ENCODE measurements at places on chromosomes 3 and 15.

GRCh38 chr3:149339931-149340309 lies 6.5 kb upstream of the TM4SF18 start:
- peak; percentile 94 for DNase-seq

GRCh38 chr15:55766676-55767075 lies 23.7 kb upstream of the PRTG start:
- DNase-seq, result no peak

GRCh38 chr15:77753281-77753873 lies 120.7 kb upstream of the LINGO1 start:
- peak; percentile 25 for DNase-seq

DNA sequence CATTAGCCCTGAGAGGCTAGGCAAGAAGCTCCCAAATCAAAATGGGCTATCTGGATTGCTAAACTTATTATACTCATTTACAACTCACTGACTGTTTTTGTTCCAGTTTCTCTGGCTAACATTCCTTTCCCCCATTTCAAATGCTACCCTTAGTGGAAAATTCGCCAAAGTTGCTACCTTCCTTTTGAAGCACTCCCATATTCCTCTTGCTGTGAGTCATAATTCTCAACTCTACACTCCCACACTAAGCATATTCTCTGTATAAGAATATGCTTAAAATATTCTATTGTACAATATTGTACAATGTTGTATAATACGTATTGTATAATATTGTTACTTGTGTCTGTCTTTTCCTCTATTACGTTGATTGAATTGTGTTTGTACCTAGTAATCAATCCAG lies 398.6 kb downstream of the PYDC2 start:
- no peak for DNase-seq

DNA sequence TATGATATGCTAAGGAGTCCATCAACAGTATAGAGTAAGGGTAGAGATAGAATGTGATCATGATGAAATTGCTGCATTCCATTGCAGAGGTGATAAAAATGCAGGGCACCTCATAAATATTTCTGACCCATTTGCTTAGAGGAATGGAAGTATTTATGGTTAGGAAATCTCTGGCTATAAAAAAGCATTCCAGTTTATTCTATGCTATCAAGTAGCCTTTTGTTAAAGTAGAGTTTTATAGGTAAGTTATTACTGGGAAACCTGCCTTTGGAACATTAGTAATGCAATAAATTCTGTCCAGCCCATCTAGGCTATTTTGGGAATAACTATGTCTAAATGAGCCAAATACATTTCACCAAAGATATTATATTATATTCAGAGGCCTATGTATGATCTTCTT lies 19.8 kb upstream of the STRIT1 start:
- no peak for DNase-seq

DNA sequence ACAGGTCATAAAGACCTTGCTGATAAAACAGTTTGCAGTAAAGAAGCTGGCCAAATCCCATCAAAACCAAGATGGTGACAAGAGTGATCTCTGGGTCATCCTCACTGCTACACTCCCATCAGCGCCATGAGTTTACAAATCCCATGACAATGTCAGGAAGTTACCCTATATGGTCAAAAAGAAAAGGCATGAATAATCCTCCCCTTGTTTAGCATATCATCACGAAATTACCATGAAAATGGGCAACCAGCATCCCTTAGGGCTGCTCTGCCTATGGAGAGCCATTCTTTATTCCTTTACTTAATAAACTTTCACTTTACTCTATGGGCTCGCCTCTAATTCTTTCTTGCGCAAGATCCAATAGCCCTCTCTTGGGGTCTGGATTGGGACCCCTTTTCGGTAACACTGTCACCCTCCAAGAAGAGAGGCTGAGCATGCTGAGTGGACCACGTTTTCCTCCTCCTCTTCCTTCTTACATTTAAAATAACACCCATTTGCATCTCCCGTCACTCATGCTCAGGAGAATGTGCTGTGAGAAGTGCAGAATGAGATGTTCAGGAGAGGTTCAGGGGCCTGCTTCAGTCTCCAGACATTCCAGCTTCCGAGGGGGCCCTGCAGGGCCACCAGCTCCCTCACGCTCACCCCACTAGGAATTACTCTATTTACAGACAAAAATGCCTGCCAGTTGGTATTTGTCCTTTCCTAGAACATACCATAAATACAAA lies 47.3 kb downstream of the NSMCE3 start:
- DNase-seq, result no peak

GRCh38 chr3:53645754-53646153 lies 151.3 kb downstream of the CACNA1D start:
- no peak for DNase-seq

DNA sequence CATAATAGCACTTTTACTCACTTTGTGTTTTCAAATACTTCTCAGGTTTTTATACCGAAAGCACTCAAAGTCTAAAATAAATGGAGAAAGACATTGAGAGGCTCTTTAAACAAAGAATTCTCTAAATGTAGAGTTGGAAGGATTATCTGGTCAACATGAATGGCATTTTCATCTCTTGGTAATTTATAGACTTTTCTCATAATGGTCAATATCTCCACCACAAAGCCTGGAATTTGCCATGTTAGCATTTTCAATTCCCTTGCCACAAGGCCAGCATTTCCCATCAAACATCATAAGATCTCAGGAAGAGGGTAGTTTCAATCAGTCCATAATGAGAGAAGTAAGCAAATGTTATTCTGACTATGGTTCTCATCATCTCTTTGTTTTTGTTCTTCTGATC lies 293.0 kb downstream of the CADM2 start:
- DNase-seq, result no peak

GRCh38 chr3:53836084-53836872 lies 9.9 kb downstream of the CHDH start:
- DNase-seq, result no peak

DNA sequence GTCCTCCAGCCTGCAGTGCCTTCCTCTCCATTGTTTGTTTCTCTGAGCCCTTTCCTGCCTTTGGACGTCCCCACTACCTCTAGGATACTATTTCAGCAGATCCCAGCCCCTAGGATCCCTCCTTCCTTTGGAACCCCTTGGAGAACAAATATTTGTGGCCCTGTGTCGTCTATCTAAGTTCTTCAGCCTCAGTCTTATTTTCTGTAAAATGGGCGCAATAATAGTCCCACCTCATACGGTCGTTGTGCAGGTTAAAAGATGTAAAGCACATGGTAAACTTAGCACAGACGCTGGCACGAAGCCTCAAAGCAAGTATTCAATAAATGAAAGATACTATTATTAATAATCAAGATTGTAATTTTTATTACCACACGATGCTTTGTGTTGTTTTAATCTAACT lies 122.0 kb downstream of the SV2B start:
- no peak for DNase-seq

- peak; percentile 25 for DNase-seq
These were observed 646 bp downstream of the IQCB1 start for GRCh38 chr3:121834157-121834670.

DNA sequence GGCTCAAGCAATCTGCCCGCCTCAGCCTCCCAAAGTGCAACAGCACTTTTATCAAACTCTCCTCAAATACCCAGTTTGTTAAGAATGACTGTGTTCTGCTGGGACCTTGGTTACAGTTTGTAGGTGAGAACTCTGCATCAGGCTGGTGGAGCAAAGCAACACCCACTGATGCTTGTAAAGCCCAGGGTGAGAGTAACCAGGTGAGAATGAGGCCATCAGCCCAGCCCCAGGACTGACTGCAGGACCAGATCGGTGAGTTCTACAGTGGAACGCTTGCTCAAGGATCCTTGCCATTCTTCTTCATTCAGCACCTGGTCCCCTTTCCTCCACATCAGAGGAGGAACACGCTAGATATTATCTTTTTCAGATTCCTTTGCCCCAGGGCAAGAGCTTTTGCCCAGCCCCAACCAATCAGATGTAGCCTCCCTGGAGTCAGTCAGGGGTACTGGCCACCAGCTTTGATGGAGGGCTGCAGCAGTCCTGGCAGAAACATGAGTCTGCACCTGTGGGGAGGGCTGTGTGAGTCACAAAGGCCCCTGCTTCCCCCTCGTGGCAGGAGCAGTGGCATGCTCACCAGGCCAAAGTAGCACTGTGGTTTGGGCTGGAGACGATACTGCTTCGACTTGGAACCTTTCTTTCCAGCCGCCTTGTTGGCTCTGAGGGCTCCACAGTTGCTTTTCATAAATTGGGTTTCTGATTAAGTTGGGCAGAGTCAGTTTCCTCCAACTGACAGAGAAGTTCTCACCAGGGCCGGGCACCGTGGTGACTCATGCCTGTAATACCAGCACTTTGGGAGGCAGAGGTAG lies 3.5 kb upstream of the SHISA5 start:
- DNase-seq, result peak; percentile 74

GRCh38 chr3:50474717-50475116 lies 28.7 kb downstream of the CACNA2D2 start:
- no peak for DNase-seq

- no peak for DNase-seq
These were observed 15.6 kb upstream of the CTXND1 start for GRCh38 chr15:80267658-80268057.

GRCh38 chr15:48703544-48703943 lies 58.0 kb upstream of the FBN1 start:
- DNase-seq, result no peak

DNA sequence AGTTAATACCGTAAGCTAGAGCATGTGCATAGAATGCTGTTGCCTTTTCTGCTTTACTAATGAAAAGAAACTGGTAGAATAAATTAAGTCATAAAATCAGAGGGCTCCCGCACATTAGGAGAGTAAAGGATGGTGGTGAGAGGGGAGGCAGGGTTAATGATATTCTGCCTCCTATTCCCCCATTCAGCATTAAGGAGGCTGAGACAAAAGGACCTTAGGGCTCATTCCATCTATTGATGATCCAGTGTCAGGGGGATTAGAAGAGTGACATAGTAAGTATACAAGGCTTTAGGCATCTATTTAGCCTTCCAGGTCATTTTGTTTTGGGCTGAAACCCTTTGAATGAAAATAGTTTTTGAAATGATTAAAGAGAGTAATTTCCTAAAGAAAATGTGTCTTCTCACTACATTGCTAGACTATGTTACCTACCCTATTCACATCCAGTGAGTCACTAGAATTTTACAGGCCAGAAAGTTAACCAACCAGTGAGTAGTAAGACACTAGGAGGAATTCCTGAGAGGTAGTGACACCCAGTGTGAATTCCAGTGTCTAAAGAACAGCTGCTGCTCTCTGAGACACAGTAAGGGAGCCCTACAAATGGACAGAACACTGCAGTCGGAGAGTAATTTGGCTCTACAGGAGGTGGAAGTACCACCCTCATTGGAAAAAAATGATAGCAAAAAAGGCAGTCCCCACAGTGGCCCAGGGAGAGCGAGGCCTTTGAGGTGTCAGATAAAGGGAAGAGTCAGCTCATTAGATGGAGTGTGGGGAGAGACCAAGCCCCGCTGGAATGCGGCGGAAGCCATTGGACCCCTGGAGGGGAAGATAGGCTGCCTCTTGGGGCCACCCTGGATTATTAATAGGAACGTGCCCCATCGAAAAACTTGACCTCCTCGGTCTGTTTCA lies 67.6 kb downstream of the TUSC7 start:
- DNase-seq, result no peak

DNA sequence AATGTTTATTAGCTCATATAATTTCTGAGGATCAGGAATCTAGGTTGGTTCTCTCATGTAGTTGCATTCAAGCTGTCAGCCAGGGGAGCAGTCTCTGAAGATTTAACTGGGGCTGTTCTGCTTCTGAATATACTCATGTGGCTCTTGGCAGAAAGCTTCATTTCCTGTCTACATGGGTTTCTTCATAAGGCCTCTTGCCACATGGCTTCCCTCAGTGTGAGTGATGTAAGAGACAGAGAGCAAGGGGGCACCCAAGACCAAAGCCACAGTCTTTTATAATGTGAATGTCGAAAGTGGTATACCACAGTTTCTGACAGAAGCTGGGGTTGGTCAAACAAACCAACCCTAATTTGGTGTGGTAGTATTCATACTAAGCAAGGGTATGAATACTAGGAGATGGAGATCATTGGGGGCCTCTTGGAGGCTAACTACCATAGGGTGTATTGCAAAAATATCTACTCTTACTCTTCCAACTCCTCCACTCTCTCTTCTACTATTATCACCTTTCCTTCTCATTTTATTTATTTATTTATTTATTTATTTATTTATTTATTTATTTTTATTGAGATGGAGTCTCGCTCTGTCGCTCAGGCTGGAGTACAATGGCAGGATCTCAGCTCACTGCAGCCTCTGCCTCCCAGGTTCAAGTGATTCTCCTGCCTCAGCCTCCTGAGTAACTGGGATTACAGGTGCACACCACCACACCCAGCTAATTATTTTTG lies 123.8 kb downstream of the B3GALNT1 start:
- DNase-seq, result peak; percentile 98

- DNase-seq, result no peak
These were observed 276.7 kb upstream of the RARB start for GRCh38 chr3:25151281-25151902.

DNA sequence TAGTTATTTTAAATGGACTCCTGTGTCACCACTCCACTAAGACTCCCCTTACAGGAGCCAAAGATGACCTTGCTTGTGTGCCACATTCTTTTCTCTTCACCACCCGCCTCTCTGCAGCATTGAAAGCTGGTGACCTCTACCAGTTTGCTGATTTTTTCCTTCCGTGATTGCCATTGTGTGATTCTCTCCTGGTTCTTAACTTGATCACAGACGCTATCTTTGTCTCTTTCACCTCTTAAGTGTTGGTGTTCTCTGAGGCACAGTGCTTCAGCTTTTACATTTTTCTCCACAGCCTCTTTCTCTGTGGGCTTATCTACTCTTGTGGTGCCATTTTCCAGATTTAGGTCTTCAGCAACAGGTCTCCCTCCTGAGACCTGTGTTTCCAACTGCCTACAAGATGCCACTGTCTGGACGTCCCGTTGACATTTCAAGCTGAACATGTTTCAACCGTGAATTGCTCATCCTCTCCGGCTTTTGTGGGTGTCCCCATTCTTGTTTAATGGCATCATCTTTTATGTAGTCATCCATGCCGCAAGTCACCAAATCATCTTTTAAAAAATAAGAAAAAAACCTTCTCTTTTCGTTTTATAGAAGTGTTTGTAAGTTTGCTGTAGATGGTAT lies 26.5 kb downstream of the IQGAP1 start:
- no peak for DNase-seq

DNA sequence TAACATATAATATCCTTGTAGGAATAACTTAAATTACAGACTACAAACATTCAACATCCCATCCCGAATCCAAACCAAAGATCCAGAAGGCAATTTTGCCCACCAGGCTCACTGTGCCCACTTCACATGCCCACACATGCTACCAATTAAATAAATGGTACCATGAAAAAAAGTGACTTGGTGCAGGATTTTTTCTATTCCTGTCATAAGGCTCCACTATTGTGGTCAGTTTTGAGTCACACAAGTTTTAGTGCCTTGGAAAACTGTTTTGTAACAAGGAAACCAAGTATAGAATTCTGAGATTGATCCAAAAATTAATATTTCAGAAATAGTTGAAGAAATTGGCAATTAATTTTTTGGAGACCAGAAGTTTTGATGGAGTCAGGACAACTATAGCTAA lies 470.1 kb upstream of the THBS1 start:
- DNase-seq, result no peak

DNA sequence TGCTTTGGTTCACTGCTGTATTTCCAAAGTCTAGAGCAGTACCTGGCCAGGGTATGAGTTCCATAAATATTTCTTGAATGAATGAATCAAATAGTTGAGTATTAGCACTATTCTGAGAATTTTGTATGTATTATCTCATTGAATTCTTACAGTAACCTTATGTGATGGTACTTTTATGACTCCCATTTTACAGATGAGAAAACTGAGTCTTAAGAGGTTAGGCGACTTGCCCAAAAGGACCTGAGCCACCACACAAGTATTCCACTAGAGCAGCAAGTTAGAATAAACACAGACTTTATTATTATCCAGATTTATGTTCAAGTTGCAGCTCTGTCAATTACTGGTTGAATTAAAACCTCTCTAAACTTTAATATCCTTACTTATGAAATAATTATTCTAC lies 29.4 kb downstream of the CRTC3 start:
- DNase-seq, result no peak
